NCI-H2029 (cell line): ENCODE measurements at places on chromosomes 7 and 10.

- DNase-seq = no peak
Observed at GRCh38 chr10:71156436-71156835, 55.9 kb upstream of the UNC5B start.

GRCh38 chr7:137165241-137165640 lies 178.3 kb downstream of the PTN start:
- no peak for DNase-seq

GRCh38 chr7:83882551-83882950 lies 233.6 kb upstream of the SEMA3E start:
- no peak for DNase-seq

GRCh38 chr10:12334186-12334530 lies 15.2 kb upstream of the CAMK1D start:
- no peak for DNase-seq

- no peak for DNase-seq
Observed at GRCh38 chr10:63145782-63146181, 12.7 kb downstream of the NRBF2 start.

- peak; percentile 23 for DNase-seq
Observed at GRCh38 chr10:26697163-26697921, at the start of gene PDSS1. TSS of gene PDSS1 (plus strand) at chr10:26697701. CDS start at chr10:26697712, 11 bp downstream.

GRCh38 chr10:4981722-4982471 lies 18.7 kb downstream of the AKR1C1 start:
- DNase-seq = no peak

- no peak for DNase-seq
Observed at GRCh38 chr10:6748029-6748428, 168.0 kb upstream of the PRKCQ start.

GRCh38 chr7:3657206-3657605 lies 356.2 kb downstream of the SDK1 start:
- DNase-seq = no peak

DNA sequence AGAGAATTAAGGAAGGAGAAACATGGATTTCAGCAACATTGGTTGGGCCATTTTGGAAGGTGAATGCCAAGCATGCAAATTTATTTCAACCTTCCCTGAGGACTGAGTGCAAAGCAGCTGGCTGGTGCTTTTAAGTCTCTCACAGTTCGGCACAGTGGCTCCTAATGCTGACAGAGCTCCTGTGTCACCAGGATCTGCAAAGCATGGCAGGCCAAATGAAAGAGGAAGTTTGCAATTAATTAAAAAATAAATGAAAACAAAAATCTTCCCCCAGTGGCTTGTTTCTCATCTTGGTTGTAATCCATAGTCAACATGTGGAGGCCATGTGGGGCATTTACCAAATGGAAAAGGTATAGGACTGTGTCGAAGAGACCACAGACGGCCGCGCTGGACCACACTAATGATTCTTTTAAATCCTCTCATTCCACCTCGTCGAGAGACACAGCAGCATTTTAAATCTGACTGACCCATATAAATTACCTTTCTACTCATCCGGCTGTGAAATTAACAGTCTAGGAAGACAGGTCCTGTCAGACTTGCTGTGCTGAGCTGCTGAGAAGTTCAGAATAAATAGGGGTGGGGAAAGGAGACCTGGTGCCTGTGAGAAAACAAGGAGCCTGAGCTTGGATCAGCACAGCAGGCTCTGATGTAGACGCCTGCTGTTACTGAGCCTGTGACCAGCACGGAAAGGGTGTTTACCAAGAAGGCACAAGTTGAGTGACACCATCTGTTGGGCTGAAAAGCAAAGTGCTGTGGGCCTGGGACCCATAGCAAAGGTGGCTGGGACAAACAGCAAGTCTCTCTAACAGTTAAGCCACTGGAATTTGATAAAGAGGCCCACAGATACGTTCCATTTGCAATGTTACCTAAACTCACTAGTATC lies 136.0 kb upstream of the COL1A2 start:
- no peak for DNase-seq

GRCh38 chr7:102248456-102249395 lies 37.9 kb upstream of the SH2B2 start:
- DNase-seq = no peak

GRCh38 chr7:113464096-113464855 lies 345.9 kb upstream of the SMIM30 start:
- no peak for DNase-seq

DNA sequence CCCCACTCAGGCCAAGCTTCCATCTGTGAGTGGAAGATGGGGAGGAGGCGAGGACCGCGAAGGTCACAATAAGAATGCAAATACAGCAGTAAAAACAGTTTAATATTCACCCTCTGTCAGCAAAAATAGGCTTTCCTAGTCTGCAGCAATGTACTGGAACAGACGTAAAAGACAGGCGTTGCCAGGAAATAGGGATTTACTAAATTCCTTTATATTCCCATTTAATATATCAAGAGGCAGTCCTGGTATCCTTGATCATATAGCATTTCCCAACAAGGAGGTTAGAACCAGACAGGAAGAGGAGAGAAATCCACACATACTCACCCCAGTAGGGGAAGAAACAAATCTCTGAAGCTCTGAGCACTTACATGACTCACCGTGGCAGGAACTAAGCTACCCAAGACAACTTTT lies 1054.9 kb upstream of the C7orf33 start:
- DNase-seq = no peak

GRCh38 chr7:1532456-1533254 lies 2.2 kb downstream of the MAFK start:
- peak; percentile 70 for DNase-seq

GRCh38 chr10:11213137-11213536 lies 195.5 kb downstream of the CELF2 start:
- no peak for DNase-seq

DNA sequence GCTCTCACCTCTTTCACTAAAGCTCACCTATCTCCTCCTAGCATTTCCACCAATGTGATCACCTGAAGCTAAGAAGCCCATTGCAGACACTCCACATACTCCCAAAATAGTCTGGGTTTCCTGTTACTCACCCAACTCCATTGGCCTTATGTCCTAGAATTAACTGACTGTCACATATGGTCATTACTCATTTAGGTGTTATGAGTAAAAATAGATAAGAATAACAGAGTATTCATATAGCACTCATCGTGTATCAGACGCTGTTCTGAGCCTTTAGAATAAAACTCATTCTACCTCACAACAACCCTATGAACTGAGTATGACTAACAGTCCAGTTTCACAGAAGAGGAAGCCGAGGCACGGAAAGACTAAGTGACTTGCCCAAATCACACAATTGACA lies 174.2 kb upstream of the NPVF start:
- DNase-seq = no peak

DNA sequence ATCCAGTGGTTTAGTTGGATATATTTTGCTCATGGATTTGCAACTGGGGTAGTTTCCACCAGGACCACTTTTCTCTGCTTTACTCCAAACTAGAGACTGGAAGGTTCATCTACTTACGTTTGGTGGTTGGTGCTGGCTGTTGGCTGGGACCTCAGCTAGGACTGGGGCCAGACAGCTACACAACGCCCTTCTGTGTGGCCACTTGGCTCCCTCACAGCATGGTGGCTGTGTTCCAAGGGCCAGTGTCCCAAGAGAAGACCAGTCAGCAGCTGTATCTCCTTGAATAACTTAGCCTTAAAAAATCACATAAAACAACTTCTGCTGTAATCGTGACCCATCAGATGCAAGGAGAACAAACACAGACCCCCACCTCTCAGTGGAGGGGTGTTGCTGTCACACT lies 4.2 kb upstream of the KCNH2 start:
- DNase-seq = no peak

DNA sequence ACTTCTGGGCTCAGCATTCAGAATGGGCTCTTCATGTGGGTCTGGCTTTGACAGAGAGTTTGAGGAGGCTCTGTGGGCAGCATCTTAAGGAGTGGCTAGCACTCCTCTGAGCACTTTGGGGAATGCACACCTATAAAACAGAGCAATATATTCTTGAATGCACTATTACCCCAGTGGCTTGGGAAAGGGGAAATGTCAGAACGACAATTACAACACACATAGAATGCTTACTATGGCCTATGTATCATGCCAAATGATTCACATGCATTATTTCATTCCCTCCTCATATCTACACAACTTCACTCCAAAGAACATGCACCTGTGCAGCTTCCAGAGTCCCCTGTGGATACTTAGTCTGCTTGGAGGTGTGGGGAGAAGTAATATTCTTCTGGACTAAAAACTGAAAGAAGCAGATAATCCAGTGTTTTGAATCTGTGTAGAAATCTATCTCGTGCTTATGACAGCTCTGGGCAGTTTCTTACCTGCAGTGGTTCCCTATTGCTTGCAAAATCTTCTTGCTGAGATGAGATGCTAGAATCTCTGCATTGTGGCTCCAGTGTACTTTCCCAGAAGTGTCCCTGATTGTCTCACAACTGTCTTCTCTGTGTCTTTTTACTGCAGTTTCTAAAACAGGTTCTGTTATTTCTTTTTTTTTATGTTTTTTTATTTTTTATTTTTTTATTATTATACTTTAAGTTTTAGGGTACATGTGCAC lies 5.5 kb upstream of the MGAM start:
- no peak for DNase-seq

- DNase-seq = peak; percentile 7
Observed at GRCh38 chr7:112495810-112496462, 15.1 kb downstream of the LSMEM1 start.

DNA sequence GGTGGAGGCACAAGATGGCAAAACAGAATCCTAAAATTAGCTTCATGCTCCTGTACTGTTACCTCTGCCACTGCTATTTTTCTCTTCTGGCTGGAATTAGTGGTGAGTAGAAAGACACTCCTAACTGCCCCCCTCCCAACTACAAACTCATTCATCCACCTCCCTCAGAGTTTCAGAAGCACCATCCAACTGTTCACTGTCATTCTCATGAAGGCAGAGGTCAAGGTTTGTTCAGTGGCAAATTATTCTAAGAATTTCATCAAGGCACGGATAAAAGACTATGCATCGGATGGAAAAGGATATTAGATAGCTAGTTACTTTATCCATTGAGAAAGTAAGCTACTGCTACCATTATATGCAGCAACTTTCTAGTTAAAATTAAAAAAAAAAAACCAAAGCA lies 59.7 kb downstream of the LRGUK start:
- DNase-seq = no peak

- DNase-seq = peak; percentile 66
Observed at GRCh38 chr7:157276731-157277562, 59.9 kb upstream of the DNAJB6 start.

GRCh38 chr10:121598263-121599249 lies at the start of gene FGFR2:
TSS of gene FGFR2 (minus strand) at chr10:121598444. CDS start at chr10:121593817, 4,627 bp downstream.
- DNase-seq = peak; percentile 58

GRCh38 chr10:35379226-35380137 lies 43.2 kb downstream of the CCNY start:
- no peak for DNase-seq

- no peak for DNase-seq
Observed at GRCh38 chr7:49150486-49150885, 226.1 kb downstream of the CDC14C start.

DNA sequence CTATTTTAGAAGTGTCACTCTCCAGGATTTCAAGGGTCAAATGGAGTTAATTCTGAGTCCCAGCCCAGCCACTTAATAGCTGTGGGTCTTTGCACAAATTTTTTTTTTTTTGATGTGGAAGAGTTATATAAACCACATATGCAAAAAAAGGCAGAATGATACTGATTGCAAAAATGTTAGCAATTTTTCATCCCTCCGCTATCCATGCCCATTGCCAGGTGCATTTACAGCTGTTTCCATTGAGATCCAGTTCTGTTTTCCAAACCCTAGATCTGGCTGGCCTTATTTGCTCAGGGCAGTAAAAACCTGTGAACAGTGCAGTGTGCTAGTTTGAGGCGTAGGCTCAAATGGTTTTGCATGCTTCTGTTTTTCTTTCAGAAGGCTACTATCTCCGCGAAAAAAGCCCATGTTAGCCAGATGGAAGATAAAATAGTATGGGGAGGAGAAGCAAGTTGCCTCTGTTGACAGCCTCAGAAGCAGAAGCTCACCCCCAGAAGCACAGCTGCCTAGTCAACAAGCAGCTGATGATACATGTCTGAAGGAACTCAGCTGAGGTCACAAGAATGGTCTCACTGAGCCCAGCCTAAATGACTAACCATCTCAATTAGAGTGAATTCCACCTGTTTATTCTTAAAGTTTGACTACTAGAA lies 997 bp upstream of the ZNF138 start:
- DNase-seq = no peak

- DNase-seq = no peak
Observed at GRCh38 chr10:34462993-34463392, 352.1 kb downstream of the PARD3 start.

GRCh38 chr10:123562811-123563580 lies 103.2 kb upstream of the GPR26 start:
- no peak for DNase-seq

GRCh38 chr7:36806891-36807290 lies 82.6 kb upstream of the AOAH start:
- no peak for DNase-seq

- DNase-seq = no peak
Observed at GRCh38 chr7:139104091-139104450, 5.4 kb downstream of the ZC3HAV1 start.

GRCh38 chr10:76459016-76459730 lies 1027.7 kb downstream of the LRMDA start:
- no peak for DNase-seq

DNA sequence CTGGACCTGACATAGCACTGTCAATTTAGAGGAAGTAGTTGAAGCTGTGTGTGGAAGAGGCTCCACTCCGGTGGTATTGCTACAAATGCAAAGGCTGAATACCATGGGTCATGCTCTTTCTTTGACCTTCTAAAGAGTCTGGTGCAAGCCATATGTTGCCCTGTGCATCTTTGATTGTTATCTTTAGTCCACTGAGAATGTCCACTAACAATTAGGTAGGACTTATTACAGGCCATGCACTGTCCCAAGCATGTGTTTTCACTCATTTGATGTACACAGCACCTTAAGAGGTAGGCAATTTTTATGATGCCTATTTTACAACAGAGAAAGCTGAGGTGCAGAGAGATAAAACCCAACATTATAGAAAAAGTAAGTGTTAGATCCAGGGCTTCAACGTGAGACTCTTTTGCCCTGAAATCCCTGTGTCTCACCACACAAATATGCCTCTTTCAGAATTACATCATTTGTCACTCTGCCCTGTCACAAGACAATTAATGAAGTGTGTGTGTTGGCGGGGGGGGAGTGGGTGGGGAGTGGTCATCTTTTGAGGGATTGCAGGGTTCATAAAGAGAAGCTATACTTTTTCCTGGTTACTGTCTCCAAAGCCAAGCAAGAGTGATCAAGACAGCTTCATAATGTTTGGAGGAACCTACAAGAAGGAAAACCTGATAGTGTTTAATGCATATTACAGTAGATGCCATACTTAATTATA lies 637.6 kb upstream of the IGFBP3 start:
- DNase-seq = no peak

DNA sequence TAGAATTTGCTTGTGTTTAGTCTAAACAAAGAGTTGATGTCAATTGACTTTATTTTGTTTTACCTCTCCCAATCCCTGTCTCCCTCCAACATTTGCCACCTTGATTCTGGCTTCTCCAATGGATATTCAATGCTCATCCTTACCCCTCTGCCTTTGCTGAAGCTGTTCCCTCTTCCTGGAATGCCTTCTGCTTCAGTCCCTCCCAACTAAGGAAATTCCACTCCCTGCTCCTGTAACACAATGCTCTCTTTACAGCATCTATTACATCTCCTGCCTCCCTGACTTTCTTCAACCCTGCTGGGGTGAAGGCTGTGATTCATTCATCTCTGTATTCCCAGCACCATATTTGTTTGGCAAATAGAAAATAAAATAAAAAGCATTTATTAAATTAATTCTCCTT lies 34.5 kb upstream of the TAC1 start:
- DNase-seq = no peak
